GM23248 (cell line): ENCODE measurements at places on chromosomes 3 and 15. TPM values are rescaled to one million over a fixed set of nuclear protein-coding genes. Genes with fewer than 3 reads are reported as not detected.

Gene SUSD5
- 0.11 and 0.13 TPM in 2 replicates for total RNA-seq

Gene TMEM207
- not detected in 2 replicates for total RNA-seq

Gene MRPS22
- total RNA-seq = 62.5 and 63.5 TPM in 2 replicates

Gene SAXO2
- total RNA-seq = not detected in 2 replicates

Gene NRG4
- not detected in 2 replicates for total RNA-seq

DNA sequence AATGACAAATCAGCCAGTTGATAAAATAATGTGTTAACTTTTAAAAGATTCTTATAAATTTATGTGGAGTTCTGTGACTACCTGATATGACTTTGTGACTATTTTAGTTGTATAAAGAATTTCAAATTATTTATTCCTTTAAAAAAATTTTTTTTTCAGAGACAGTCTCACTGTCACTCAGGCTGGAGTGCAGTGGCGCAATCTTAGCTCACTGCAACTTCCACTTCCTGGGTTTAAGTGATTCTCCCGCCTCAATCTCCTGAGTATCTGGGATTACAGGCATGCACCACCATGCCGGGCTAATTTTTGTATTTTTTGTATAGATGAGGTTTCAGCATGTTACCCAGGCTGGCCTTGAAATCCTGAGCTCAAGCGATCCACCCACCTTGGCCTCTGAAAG is 48.5 kb downstream of the MBNL1 start:
- H3K27me3 ChIP-seq = no peaks in the 10 kb centered on the region
- 0 out of 2 replicates have a peak, but pooled peaks cover 8% of the 10 kb centered on the region for H3K36me3 ChIP-seq
- no peak for DNase-seq
- peak overlapping the region; percentile 82 for H3K27ac ChIP-seq

DNA sequence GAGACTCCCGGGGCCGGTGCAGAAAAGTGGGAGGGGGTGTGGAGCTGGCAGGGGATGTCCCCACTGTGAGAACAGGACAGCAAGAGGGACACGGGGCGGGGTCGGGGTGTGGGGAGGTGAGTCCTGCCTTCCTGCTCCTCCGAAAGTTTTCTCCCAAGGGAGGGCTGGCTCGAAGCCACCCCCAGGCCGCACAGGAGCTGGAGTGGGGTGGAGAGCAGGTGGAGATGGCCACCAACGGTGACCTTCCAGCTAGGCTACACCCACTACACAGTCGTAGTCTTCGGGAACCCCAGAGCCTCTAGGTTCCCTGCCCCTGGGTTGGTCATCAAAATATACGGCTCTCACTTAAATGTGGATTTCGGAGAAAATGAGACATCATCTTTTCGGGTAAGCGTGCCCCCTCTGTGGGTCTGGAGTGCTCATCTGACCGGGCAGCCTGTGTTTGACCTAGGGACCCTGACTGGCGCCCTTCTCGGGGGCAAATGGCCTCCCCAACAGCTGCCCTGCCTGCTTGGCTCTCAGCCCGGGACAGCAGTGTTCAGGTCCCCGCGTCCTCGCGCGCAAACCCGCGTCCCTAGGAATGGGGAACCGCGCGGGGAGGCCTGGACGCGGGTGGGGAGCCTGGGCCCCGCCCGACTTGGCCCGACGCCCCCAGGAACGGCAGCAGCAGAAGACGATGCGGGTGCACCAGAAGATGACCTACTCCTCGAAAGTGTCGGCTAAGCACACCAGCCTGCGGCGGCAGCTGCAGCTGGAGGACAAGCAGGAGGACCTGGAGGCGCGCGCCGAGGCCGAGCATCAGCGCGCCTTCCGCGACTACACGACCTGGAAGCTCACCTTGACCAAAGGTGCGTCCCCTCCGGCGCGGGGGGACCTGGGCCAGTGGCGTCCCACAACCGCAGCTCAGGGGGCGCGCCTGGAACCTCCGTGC is 21.2 kb downstream of the CFAP100 start:
- H3K36me3 ChIP-seq = no peaks in the 10 kb centered on the region
- H3K4me3 ChIP-seq = no peak overlapping the region
- no peak for DNase-seq
- peaks cover 31% of the 10 kb centered on the region for H3K27me3 ChIP-seq
- H3K4me1 ChIP-seq = no peaks in the 10 kb centered on the region

GRCh38 chr3:172397716-172398405 is 50.4 kb downstream of the GHSR start:
- peaks cover 79% of the 10 kb centered on the region for H3K36me3 ChIP-seq
- DNase-seq = peak; percentile 60
- H3K27me3 ChIP-seq = no peaks in the 10 kb centered on the region
- H3K4me1 ChIP-seq = no peaks in the 10 kb centered on the region
- H3K4me3 ChIP-seq = no peak overlapping the region
- peak overlapping the region; percentile 1; the same call in 1 of the 2 replicates for H3K27ac ChIP-seq

DNA sequence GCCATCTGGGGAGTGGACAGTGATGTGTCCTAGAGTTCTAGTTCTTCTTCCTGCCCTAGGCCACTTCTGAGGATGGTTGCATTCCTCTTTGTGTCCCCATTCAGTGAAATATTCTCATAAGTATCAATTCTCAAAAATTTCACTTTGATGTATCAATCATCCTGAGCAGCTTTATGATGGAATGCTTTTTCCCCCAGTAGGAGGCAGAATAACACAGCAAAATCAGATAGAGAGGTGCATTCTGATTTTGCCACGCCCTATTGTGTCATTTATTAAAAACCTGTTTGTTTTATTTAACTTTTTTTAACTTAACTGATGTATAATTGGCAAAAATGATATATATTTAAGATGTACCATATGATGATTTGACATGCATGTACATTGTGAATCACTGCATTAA is 656.0 kb upstream of the GRM7 start:
- no peak for DNase-seq
- H3K27me3 ChIP-seq = no peaks in the 10 kb centered on the region
- no peak overlapping the region for H3K4me3 ChIP-seq
- H3K27ac ChIP-seq = no peak overlapping the region
- no peaks in the 10 kb centered on the region for H3K36me3 ChIP-seq

- DNase-seq = no peak
- no peaks in the 10 kb centered on the region for H3K4me1 ChIP-seq
- no peak overlapping the region for H3K4me3 ChIP-seq
- no peaks in the 10 kb centered on the region for H3K36me3 ChIP-seq
- H3K27ac ChIP-seq = no peak overlapping the region
- no peaks in the 10 kb centered on the region for H3K27me3 ChIP-seq
Observed at GRCh38 chr3:4380013-4380412, 76.8 kb downstream of the SETMAR start.

DNA sequence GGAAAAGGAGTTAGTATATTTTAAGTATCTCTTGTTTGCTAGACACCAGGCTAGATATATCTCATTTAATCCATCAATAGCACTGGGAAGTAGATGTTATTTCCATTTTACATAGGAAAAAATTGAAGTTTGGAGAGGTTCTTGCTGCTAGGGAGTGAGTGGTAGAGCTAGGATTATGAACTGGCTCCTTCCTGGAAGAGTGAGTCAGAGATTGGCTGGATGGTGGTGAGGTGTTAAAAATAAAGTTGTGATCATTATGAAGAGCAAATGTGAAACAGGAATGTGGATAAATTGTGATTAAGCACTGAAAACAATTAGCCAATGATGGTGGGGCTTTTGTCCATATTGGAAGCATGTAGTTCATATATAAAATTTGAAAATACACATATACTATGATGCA is 234.2 kb downstream of the WNT5A start:
- DNase-seq = peak; percentile 57
- H3K27me3 ChIP-seq = no peaks in the 10 kb centered on the region
- H3K27ac ChIP-seq = no peak overlapping the region
- no peak overlapping the region for H3K4me3 ChIP-seq

GRCh38 chr3:196611761-196612483 is 27.6 kb upstream of the NRROS start:
- H3K36me3 ChIP-seq = no peaks in the 10 kb centered on the region
- H3K27me3 ChIP-seq = no peaks in the 10 kb centered on the region; the same call in 1 of the 2 replicates
- no peak overlapping the region for H3K4me3 ChIP-seq
- no peak overlapping the region for H3K27ac ChIP-seq
- H3K4me1 ChIP-seq = no peaks in the 10 kb centered on the region

DNA sequence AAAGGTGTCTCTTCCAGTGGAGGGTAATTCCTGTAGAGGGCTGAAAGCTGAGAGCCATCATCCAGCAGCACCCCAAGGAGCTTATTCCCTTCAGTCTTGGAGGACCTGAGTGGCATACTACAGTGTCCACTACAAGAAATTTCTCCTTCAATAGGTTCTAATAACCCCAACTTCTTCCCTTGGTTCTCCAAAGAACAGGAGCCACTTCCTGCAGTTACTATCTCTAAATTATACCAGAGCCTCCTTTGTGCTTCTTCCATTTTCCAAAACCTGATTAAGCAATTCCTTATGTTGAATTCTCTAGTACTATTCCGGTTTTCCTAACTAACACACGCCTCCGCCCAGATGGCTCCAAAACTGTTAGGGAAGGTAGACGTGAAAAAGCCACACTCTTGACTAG is 50.4 kb downstream of the DCLK3 start:
- H3K4me3 ChIP-seq = no peak overlapping the region
- peaks cover 14% of the 10 kb centered on the region for H3K4me1 ChIP-seq
- DNase-seq = no peak
- H3K36me3 ChIP-seq = no peaks in the 10 kb centered on the region

DNA sequence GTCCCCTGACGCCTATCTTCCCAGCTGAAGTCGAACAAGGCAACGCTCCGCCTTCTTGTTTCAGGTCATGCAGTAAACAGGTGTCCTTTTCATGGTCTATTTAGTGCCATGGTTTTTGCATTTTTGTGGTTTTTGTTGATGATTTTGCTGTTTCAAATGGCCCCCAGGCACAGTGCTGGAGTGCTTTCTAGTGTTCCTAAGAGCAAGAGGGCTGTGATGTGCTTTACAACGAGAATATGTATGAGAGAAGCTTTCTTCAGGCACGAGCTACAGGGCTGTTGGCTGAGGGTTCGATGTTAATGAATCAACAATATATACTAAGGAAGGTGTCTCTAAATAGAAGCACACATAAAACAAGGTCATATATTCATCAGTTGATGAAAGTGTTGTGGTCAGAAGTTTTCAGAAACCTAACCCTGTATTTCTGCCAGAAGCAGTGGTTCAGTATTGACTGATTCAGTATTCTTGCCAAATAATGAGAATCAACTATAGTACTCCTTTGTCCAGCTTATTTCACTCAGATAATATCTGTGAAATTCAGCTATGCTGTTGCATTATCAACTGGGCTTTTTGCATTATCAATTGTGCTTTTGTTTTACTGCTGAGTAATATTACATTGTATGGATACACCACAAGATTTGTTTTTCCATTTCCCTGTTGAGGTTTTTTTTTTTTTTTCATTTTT is 18.5 kb downstream of the LIMD1 start:
- no peak overlapping the region for H3K4me3 ChIP-seq
- H3K4me1 ChIP-seq = peaks cover 13% of the 10 kb centered on the region
- H3K36me3 ChIP-seq = no peaks in the 10 kb centered on the region
- peak; percentile 49 for DNase-seq
- H3K27me3 ChIP-seq = no peaks in the 10 kb centered on the region

- H3K4me1 ChIP-seq = no peaks in the 10 kb centered on the region
- H3K4me3 ChIP-seq = no peak overlapping the region
- no peaks in the 10 kb centered on the region for H3K27me3 ChIP-seq
- no peak for DNase-seq
Observed at GRCh38 chr3:182041668-182042291, 330.1 kb downstream of the SOX2 start.

DNA sequence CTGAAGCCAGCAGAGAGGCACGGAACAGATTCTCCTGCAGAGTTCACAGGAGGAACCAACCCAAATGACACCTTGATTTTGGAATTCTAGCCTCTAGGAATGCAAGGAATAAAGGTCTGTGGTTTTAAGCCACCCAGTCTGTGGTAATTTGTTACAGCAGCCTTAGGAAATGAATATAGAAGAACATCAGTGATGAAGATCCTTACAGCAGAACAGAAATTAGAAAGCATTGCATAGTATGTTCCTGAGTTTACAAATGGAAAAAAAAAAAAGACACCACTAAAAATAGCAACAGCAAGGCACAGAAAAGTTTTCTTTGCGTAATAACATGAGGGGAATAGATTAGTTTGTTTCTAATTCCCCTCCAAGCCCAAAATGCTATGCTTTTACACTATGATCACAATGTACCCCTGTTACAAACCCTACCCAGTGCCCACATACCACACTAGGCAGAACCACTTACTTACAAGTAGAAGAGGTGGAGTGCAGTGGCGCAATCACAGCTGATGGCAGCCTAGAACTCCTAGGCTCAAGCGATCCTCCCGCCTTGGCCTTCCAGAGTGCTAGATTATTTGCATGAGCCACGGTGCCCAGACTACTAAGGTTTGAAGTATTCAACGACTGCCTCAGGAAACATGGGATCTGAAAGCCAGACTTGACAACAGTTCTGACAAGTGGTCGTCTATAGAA is 84.3 kb downstream of the SHQ1 start:
- H3K4me3 ChIP-seq = no peak overlapping the region
- H3K36me3 ChIP-seq = no peaks in the 10 kb centered on the region; the same call in 1 of the 2 replicates
- no peak overlapping the region for H3K27ac ChIP-seq
- DNase-seq = peak; percentile 4

- H3K27me3 ChIP-seq = no peaks in the 10 kb centered on the region
- no peak overlapping the region for H3K4me3 ChIP-seq
- DNase-seq = no peak
- no peaks in the 10 kb centered on the region for H3K36me3 ChIP-seq
- H3K27ac ChIP-seq = no peak overlapping the region
Observed at GRCh38 chr15:75360391-75360790, 8.0 kb downstream of the MAN2C1 start.

- DNase-seq = peak; percentile 23
- H3K4me1 ChIP-seq = peaks cover 7% of the 10 kb centered on the region; the same call in 1 of the 2 replicates
- no peaks in the 10 kb centered on the region; the same call in 1 of the 2 replicates for H3K27me3 ChIP-seq
- no peak overlapping the region for H3K27ac ChIP-seq
Observed at GRCh38 chr3:102400142-102400541, 34.7 kb upstream of the ZPLD1 start.

DNA sequence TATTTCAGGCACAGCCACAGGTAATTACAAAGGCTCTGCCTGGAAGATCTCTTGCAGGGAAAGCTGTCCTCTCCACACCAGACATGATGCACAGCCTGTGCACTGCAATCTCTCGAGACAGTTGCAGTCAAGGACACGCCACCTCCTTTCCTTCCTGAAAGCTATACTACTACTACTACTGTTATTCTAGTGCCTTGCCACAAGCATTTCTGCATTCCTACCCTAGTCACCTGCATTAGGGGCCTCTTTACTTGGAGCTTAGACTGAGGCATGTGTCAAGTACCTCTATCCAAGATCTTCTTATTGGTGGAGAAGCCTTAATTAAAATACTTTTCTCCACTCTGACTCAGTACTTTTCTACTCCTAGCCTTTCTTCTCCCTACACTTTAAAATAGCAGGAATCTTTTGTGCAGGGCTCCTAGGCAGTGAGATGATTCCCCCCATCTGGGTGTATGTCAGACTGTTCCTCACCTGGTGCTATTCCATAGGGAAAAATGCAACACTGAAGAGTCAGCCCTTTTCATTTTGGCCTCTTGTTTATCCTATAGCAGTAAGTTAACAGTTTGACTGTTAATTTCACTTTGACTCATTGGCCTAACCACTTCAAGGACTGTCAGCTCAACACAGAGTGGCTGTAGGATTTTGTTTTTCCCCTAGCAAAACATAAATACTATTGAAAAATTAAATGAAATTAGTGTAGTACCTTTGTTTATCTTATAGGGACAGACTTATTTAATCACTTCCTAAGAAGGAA is 78.9 kb downstream of the ESYT3 start:
- H3K27ac ChIP-seq = no peak overlapping the region
- H3K27me3 ChIP-seq = no peaks in the 10 kb centered on the region
- H3K4me3 ChIP-seq = no peak overlapping the region
- no peaks in the 10 kb centered on the region for H3K36me3 ChIP-seq
- no peaks in the 10 kb centered on the region for H3K4me1 ChIP-seq
- no peak for DNase-seq

- no peaks in the 10 kb centered on the region for H3K27me3 ChIP-seq
- no peaks in the 10 kb centered on the region for H3K36me3 ChIP-seq
- no peak overlapping the region for H3K4me3 ChIP-seq
- peak; percentile 8 for DNase-seq
Observed at GRCh38 chr3:16945330-16945729, 60.6 kb downstream of the PLCL2 start.
